Ureter (tissue), 1 donor: ENCODE measurements at places on chromosomes 2 and 18.
A peak's percentile ranks its signal among the peaks of the same experiment; 100 is the strongest.

DNA sequence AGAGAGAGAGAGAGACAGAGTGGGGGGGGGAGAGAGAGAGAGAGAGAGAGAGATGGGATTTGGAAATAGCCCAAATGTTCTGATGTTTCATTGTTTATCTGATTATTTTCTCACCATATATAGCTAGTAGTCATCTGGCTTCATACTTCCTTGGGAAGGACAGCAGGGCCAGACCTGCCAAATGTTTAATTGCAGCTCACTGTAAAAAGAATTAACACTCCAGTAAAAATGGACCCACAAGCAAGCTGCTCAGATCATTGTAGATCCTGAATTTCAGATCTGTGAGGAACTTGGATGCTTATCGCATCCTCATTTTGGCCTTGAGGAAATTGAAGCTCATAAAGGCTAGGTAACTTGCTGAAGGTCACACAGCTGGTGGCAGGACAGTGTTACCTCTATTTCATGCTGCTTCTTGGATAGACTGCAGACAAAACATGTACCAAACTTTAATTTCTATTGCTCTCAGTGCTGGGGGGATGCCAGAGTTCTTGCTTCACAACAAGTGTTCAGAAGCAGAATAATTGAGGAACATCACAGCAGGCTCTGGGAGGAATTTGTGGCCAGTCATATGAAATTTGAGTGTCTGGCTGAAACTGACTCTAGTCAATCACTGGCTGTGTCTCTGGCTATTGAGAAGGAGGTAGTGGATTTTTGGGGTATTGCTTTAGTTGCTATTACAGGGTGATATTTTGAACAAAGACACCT lies 223.5 kb downstream of the PIK3C3 start:
- DNase-seq: no peak

DNA sequence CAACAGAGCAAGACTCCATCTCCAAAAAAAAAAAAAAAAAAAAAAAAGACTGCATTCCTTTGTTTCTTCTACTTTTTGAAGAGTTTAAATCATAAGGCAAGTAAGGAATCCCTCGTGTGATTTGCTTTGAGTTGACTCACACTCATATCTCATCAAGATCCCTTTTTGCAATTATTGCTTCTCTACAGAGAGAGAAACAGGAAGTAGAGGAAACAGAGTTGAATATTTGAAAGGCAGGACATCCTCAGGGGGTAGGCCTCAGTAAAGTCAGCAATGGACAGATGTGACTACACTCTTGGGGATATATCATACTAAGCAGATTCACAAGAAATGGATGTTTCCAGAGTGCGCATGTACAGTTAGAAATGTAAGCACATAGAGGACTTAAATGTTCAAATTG lies 11.2 kb upstream of the EFR3B start:
- no peak for DNase-seq

DNA sequence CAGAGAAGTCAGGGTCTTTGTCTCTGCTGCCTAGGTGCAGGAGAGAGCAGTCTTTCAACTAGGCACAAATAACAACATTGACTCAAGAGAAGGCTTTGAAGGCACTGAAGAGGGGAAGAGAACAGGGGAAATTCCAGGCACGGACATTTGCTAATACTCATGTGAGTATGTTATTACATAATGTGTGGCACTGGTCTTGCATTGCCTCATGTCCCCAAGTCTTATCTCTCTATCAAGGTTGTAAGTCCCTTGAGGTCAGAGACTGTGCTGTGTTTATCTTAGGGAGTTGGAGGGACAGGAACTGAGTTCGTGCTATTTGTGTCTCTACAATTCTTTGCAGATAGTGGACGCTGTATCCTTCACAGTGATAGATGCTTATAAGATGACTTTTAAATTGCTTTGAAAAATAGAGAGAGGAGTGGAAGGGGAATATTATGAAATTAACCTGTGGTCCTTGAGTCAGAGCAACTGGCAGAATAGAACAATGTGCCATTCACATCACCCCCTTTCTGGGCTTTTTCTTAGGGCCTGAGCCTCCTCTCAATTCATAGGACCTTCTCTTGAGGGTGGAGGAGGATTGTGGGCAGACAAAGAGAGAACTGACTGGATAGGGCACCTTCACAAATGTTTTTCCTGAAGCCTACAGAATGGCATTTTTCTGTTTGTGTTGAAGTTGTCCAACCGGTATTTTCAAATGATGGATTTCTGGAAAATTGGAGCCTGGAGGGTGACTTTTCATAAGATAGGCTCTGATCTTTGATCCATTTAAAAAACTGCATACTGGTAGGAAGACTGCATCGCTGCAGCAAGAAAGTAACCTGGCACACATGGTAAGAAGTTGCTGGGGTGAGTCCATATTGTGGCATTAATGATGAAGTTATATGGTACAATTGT lies 96.6 kb upstream of the CXCR4 start:
- no peak for DNase-seq

- DNase-seq: no peak
These were observed 57.0 kb downstream of the CEP192 start for GRCh38 chr18:13048061-13048595.

DNA sequence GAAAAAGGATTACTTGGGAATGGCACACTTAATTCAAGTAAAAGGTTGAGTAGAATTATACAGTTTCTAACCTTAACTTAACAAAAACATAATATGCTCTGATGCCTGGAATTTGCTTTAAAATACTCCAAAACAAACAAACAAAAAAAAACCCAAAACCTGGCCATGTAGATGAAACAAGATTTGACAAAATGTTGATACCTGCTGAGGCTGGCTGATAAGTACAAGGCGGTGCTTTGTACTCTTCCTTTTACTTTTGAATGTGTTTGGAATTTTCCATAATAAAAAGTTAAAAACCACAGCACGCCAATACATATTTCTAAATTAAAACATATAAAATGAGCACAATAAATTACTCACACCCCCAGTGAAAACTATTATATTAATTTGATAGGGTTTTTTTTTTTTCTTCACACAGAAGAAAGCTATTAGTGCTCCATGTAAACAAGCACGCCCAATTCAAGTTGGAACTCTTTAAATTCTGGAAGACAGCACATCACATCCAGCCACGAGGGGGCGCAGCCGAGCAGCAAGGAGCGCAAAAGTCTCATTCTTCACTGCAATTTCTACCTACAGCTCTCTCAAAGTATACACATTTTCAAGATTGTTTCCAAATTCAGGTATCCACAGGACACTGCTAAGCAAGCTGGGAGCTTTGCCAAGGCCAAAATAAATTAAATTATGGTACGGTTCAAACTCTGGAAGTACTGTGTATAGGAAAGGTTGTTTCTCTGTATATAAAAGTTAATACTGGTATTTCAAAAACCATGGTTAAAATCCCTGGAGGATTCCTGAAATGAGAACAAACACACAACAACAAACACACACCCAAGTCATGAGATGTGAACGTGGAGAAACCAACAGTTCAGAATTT lies 7.5 kb downstream of the SERTAD2 start:
- peak; percentile 91 for DNase-seq

- no peak for DNase-seq
These were observed 756.7 kb downstream of the SOCS6 start for GRCh38 chr18:71045331-71046065.

DNA sequence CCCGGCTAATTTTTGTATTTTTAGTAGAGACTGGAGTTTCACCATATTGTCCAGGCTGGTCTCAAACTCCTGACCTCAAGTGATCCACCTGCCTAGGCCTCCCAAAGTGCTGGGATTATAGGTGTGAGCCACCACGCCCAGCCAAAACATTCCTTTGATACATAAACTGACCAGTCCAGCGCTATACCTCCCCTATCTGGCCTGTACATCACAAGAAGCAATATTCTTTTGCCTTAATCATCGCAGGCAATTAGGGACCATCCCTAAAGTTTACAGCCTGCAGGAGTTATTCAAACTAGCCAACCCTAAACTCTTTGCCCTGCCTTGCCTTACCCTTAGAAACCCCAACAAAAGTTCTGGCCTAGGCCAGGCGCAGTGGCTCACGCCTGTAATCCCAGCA lies 6.8 kb upstream of the PPM1G start:
- no peak for DNase-seq

- no peak for DNase-seq
These were observed 14.8 kb downstream of the EVA1A start for GRCh38 chr2:75545922-75546321.

- DNase-seq: no peak
These were observed 84.0 kb downstream of the SKA1 start for GRCh38 chr18:50458796-50459195.

DNA sequence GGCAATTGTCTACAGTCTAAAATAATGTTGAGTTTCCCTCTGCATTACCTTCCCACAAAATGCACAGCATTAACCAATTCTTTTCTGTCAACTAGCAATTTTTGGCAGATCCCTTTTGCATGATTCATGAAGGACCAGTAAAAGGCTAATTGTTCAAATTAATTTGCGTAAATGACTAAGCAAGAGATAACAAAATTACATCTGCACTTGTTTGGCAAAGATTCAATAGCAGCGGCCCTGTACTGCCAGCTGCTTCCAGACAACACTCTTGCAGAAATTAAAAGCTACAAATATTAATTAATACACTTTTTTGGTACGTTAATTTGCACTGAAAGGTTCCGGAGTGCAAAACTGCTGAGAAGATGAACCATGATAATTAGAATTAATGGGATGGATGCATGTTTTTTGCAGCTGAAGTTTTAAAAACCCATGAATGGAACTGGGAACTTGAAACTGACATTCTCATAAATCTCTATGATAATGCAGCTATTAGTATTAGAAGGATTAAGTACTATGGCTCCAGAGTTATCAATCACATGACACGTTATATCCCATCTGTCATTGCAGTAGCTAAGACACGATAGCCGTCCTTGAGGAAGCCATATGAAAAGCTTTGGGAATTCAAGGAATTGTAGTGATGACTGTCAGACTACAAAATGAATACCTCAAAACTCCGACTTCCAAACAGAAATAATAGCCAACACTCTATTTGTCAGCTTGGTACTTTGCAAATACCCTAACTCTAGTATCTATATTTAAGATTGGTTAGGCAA lies 1268.3 kb upstream of the ACVR2A start:
- no peak for DNase-seq

DNA sequence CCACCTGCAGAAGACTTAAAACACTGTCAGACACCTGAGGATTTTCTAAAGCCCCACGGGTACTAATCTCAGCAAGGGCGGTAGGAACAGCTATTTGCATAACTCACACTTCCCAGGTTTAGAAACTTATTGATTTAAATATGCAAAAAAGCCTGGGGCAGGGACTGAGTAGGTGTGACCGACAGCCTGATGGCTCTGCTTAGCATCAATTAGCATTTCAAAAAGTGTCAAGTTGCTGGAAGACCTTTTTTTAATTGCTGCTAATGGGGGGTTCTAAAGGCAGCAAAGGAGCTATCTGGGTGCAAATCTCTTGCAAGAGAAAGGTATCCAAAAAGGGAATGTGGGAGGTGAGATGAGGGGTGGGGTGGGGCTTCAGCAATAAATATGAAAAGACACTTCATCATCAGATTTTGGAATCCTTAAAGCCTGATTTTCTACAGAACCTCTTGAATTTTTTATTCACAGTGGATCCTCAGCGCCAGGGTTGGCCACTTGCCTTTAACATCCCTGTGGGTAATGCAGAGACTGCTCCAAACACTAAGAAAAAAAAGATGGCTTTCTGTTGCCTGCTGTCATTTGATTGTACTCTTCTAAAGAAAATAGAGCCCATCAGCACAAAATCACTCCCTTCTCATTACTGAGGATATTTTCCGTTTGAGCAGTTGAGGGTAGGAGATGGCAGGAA lies 121.1 kb upstream of the RMP24 start:
- peak; percentile 5 for DNase-seq

GRCh38 chr2:75162259-75162658 lies 37.1 kb downstream of the TACR1 start:
- no peak for DNase-seq

DNA sequence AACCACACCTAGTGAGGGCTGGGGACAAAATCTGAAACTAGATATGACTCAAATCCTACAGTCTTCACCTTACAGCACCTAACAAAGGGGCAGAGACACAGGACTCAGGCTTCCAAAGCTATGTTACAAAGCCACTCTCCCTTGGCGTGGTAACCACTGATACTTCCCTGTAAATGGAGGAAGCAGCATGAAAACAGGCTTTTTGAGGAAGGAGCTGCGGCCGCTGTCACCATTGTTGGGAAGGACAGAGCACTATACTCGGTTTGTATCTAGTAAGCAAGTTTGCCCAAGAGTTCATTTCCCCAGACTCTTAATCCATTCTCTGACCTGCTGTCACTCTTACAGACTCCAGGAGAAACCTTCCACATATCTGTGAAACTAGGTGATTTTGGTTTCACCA lies 60.3 kb downstream of the LONRF2 start:
- no peak for DNase-seq

- peak; percentile 38 for DNase-seq
These were observed 55.7 kb downstream of the KCNG2 start for GRCh38 chr18:79853303-79853992.

- DNase-seq: no peak
These were observed 475.0 kb downstream of the RNF144A start for GRCh38 chr2:7392076-7392787.

DNA sequence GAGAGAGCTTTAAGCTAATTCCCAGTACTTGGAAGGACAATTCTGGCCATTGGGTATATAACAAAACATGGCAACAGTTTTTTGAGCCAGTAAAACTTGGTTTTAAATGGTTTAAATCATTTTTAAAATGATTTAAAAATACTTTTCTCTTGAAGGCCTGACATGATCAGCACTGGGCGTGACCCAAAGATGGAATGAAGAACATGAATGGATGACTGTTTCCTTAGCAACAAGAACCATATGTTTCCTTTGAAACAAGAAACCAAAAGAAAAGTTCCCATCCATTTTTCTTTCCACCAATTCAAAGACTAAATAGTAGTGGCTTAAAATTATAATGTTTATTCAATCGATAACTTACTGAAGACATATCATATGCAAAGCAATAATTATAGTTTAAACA lies 348.3 kb upstream of the FIGN start:
- no peak for DNase-seq

GRCh38 chr2:43082111-43082894 lies 144.1 kb downstream of the ZFP36L2 start:
- no peak for DNase-seq

DNA sequence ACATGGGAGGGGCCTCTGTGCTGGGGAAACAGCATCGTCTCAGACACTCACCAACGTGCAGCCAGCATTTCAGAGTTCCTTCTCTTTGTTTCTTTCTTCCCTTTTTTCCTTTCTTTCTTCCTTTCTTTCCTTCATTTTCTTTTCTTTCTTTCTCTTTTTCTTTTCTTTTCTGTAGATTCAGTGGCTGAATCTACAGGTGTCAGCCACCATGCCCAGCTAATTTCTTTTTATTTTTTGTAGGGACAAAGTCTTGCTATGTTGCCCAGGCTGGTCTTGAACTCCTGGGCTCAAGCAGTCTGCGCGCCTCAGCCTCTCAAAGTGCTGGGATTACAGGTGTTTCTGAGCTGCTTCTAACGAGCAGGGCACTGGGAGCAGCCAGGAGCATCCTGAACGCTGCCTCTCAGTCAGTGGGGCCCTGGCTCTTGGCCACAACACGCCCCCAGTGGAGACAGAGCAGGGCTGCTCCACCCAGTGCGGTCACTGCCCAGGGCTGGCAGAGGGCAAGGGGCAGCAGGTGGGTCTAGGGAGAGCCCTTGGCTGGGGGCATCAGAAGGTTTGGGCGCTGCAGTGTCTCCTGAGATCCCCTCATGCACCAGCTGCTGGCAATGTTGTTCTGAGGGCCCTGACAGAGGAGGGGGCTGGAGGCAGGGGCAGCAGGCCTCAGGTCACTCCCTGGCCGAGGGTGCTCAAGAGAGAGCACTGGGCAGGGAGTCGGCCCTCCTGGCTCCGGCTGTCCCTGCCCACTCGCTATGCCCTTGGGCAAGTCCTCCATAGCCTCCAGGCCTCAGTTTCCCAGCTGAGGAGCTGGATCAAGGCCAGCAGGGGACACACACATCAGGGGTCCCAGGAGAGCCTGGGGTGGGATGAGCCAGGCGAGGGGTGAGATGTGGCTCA lies 4.7 kb upstream of the KLHL30 start:
- no peak for DNase-seq
